Activated naive CD4-positive, alpha-beta T cell (primary cell): ENCODE measurements at places on chromosomes 5 and 9.
A peak's percentile ranks its signal among the peaks of the same experiment; 100 is the strongest.

GRCh38 chr5:166240705-166241104 is 2050.7 kb upstream of the WWC1 start:
- no peak for DNase-seq

GRCh38 chr5:116571568-116572349 is 2.9 kb downstream of the SEMA6A start:
- DNase-seq = no peak

DNA sequence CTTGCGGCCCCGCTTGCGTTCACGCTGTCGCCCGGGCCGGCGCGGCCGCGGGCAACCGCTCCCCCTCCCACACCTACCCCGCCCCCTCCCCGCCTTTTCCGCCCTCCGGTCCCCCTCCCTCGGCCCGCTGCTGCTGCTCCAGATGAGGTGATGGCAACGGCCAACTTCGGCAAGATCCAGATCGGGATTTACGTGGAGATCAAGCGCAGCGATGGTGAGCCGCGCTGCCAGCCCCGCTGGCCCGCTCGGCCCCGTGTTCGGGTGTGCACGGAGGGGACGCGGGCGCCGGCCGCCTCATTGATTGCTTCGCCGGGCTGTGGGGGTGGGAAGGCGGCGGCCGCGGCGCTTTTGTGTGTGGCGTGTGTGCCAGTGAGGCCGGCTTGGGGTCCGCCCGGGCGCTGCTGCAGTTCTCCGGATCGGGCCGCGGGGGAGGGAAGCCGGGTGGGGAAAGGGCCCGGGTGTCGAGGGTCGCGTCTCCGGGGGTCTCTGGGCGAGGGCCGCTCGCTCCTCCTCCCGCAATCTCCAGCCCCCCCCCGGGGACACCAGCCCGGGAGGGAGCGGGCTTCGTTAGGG is 403 bp downstream of the KIF2A start:
- DNase-seq = peak; percentile 45

- no peak for DNase-seq
Measured at GRCh38 chr5:142316681-142317080, 8.1 kb downstream of the SPRY4 start.

- no peak for DNase-seq
Measured at GRCh38 chr5:109740966-109741365, 51.2 kb downstream of the MAN2A1 start.

- DNase-seq = no peak
Measured at GRCh38 chr9:105027084-105027483, 99.1 kb upstream of the ABCA1 start.

DNA sequence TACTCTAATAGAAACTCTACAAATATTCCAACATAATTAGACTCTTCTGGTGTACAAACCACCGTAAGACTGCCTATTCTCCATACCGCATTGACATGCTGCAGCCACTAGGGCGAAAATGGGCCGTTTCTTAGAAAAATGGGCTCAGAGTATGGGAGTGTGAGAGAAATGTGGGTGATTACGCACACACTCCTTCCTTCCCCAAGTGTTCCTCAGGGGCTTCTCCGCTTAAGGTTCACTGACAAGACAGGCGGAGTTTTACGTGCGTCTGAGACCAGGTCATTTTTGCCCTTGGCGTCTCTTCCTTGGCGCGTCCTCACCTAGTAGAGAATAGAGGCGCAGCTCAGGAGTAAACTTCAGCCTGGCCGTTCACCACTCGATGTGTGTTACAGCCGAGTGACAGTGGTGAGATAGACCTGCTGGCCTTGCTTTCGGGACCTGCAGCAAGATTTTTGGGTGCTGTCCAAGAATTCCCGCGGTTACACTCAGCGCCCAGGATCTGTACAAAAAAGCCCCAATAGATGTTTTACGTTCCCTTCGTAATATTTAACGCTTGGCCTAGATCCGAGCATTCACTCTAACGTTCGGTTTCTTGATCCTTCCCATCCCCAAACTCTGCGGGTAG is 1.8 kb upstream of the NTRK2 start:
- DNase-seq = no peak

GRCh38 chr9:37061768-37062167 is 27.7 kb upstream of the PAX5 start:
- DNase-seq = no peak

DNA sequence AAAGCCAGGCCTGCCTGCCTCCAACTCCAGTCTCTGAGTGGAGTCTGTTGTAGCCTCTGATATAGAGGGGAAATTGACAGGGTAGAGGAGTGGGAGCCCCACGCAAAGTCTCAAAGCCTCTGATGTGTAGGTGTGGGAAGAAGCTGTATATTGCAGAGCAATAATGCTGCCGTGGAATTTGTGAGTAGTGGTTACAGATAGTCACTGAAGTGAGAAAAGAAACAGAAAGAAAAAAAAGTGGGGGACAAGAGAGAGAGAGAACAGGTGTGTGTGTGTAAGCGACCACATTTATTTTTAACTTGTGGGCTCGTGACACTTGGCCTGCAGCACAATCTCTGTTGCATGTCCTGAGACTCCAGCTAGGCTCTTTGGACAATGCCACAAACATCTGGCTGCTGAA is 227.8 kb downstream of the NSG2 start:
- no peak for DNase-seq

GRCh38 chr5:1666812-1667588 is 132.6 kb downstream of the MRPL36 start:
- DNase-seq = peak; percentile 43

DNA sequence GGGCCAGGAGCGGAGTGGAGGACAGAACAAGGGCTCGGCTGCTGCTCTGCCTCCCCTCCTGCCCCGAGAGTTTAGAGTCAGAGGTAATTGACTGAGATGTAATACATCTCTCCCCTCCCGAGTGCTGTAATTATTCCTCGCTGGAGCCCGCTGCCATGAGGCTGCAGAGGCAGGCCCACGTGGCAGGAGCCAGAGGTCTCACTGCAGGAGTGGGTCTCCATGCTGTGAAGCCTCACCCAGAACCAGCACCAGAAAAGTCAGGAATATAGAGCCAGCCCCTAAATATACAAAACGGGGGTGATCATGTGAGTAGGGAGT is 2.5 kb downstream of the FAM163B start:
- DNase-seq = no peak

DNA sequence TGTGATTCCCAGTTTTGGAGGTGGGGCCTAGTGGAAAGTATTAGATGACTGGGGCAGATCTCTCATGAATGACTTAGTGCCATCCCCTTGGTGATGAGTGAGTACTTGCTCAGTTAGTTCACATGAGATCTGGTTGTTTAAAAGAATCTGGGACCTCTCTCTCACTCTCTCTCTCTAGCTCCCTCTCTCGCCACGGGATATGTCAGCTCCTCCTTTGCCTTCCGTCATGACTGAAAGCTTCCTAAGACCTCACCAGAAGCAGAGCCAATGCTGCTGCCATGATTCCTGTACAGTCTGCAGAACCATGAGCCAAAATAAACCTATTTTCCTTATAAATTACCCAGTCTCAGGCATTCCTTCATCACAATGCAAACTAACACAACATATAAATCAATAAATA is 176.7 kb downstream of the PRELID2 start:
- DNase-seq = no peak

DNA sequence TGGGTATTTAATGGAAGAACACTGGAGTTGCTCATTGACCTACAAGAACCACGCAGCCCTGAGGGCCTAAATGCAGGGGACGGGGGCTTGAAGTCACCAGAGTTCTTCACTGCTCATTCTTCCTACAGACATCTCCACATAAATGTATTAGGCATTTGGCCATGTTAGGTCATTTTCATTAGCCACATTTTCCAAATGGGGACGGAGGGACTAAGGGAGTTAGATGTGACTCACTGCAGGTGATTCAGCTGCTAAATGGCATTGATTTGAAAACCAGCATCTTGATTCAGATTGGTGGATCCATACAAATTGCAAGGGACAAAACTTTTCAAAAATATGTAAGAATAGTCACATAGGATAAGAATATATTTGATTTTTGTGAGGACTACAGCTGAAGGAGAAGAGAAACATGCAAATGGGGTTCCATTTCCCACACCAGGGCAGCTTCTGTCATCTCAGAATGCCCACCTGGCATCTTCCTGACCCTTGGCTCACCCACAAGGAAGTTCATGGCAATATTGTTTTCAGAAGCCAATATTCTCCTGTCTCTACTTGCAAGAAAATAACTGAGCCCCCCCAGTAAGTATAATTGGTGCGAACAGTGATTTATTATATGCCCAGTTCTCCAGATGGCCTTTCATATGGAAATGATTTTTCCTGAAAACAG is 264.8 kb downstream of the DOCK8 start:
- DNase-seq = no peak

- no peak for DNase-seq
Measured at GRCh38 chr5:91187032-91187431, 196.1 kb downstream of the ARRDC3 start.

- DNase-seq = no peak
Measured at GRCh38 chr5:91885291-91886265, 502.5 kb upstream of the ARRDC3 start.

GRCh38 chr5:167294882-167295680 is 996.4 kb upstream of the WWC1 start:
- no peak for DNase-seq

GRCh38 chr9:37617161-37617560 is 24.8 kb upstream of the TOMM5 start:
- no peak for DNase-seq

DNA sequence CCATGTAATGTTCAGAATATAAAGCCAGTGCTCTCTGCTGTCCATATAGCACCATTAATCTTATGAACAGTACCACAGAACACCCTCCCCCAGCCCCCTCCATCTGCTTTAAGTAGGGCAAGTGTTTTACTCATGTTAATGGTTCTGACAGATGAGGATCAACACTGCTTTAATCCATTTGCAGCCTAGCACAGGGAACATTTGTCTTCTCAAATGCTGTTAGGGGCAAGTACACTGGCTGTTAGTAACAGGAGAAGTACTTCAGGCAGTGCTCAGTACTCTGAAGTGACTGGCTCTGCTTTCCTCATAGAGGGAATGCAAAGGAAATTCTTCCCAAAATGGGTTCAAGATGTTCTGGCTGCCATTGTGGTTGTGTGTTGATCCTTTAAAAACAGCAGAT is 202.6 kb downstream of the DCP2 start:
- no peak for DNase-seq

DNA sequence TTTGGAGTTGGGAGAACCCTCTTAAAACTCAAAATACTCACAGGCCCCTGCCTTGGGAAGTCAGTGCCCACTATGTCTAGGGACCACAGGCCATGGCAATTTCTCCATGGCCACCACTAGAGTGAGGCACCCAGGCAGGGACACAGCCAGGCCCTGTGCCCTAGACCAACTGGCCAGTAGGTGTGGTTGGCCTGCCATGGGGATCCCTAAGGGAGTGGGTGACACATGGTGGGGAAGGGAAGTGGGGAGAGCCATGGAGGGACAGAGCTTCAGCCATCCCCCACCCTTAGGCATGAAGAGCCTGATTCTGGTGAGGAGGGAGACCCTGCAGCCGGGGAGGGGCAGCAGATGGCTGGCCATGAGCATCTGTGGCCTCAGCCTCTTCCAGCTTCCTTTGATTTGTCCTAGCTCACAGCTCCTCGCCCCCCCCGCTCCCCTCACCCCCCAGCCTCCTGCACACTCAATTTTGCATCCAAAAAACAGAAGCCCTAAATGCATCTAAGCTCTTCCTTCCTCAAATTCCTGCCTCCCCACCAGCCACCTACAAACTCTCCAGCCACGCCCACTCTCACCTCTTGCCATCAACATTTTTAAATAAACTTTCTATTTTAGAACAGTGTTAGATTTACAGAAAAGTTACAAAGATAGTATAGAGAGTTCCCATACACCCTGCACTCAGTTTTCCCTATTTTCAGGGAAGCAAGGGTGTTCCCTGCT is 1.6 kb upstream of the DBN1 start:
- DNase-seq = no peak

- DNase-seq = no peak
Measured at GRCh38 chr9:82057805-82058204, 69.2 kb downstream of the SPATA31D1 start.
